ENCODE measurements at places on chromosomes 2 and 18.

DNA sequence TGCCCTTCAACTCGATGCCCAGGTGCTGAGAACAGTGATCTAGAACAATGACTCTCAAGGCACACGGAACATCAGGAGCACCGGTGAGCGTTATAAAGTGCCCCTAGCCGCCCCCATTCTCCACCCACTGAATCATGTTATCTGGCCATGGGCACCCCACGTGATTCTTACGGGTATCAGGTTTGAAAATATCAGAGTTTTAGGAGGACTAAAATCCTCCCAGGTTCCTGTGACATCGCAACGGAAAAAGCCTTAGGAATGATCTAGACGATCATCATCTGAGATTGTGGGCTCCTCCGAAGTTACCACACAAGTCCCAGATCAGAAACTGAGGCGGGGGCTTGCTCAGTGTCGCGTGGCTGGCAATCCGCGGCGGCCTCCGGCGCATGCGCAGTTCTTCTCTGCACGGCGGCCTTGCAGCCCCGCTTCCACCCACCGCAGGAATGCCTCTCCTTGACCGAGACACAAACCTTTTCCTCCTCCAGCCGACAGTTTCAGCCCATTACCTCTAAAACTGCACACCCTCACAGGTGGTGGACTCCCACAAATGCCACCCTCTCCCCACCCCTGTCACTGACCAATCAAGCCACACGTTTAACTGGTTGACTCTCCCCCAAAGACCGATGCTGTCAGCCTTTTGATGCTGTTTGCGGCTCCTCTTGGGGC is 5.8 kb upstream of the MRPL33 start:
- no peak for ATAC-seq

GRCh38 chr18:59469463-59470180 is 110.6 kb upstream of the LMAN1 start:
- ATAC-seq = no peak

GRCh38 chr2:203737360-203737759 is 30.9 kb downstream of the CD28 start:
- no peak for ATAC-seq

DNA sequence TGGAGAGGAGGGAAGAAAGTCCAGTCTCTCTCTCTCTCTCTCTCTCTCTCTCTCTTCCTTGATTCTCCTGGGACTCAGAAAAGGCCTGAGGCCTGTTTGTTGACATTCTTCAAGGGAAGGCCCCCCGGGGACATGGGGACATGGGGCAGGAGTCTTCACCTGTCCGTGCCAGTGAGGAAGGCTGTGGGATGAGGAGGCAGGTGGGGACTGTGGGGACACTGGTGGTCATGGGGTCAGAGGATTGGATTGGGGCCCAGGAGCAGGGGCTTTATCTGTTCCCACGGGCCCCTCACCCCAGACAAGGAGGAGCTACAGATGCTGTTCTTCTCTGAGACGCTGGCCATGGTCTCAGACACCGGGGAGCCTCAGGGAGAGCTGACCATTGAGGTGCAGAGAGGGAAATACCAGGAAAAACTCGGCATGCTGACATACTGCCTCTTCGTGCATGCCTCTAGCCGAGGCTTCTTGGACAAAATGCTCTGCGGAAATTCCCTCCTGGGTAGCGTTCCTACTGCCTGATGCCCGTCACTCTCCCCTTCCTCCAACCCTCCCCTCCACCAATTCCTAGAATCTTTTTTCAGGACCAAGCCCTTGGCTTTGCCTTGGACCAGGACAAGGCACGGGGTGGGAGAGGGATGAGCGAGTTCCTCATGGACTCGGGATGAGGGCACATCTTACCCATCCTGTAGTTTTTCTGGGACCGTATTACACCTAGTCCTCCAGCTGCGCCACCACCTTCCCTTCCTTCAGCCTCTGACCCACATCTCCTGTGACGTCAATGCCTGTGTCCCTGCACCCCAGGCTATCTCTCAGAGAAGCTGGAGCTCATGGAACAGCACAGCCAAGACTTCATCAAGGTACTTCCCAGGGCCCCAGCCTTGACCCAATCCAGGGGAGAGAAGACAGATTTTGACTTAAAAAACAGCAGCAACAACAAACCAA is 850 bp downstream of the CATIP start:
- ATAC-seq = no peak

GRCh38 chr18:34604591-34604990 is 105.5 kb upstream of the DTNA start:
- no peak for ATAC-seq

DNA sequence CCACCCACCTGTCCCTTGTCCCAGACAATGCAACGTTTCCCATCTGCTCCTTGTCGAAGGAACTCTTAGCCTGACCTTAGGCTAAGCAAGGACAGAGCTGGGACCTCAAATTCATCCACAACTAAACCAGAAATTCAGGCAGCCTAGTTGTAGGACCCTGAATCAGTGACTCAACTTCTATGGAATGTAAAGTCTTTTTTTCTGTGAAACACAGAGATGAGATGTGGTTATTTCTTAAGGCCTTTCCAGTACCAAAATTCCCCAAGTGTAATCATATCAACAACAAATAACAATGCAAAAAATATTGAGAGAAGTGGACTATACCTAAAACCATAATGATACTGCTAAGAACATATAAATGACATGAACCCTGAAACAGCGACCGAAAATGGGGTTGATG is 46.7 kb downstream of the EN1 start:
- no peak for ATAC-seq

GRCh38 chr2:125167152-125167551 is 1142.1 kb downstream of the CNTNAP5 start:
- no peak for ATAC-seq

GRCh38 chr2:69031466-69031865 is 18.5 kb downstream of the ANTXR1 start:
- ATAC-seq = no peak

DNA sequence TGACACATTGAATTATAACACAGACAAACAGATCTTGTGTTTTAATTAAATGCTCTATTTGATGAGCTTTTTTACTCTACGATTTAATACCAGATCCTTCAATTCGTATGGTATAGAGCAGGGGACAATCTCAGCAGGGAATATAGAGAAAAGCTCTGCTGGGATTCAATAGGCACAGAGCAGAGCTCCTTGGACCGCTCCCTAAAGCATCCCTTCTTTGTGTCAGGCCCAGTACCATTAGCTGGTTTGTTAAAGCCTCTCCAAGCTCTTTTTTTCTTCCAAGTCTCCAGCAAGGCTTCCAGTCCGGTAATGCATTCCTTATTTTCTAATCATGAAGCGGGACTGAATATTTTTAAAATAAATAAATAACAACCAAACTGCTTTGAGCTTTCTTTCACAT is 466.0 kb downstream of the NR4A2 start:
- ATAC-seq = no peak

DNA sequence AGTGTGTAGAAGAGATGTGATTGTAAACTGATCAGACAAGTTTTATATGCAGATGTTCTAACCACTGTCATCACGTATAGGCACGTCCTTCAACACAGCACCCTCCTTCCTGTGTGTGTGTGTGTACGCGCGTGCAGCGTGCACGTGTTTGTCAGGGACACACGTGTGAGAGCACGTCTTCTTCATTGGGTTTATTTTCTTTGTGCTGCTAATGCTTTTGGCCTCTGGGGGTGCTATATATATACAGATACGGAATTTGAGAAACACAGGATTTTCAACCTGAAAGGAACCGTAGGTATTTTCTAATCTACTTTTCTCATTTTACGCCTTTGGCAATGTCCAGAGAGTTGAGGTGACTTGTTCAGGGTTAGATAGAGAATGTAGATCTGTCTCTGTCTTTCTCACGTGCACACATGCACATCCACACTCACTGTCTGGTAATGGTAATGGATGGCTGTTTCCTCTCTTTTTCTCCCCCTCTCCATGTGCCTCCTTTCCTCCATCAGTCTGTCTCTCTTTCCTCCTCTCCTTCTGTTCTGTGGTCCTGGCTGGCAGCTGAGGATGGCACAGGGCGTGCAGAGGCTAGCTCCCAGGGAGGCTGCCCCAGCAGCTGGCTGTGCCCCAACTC is 13.4 kb upstream of the CELF4 start:
- no peak for ATAC-seq

DNA sequence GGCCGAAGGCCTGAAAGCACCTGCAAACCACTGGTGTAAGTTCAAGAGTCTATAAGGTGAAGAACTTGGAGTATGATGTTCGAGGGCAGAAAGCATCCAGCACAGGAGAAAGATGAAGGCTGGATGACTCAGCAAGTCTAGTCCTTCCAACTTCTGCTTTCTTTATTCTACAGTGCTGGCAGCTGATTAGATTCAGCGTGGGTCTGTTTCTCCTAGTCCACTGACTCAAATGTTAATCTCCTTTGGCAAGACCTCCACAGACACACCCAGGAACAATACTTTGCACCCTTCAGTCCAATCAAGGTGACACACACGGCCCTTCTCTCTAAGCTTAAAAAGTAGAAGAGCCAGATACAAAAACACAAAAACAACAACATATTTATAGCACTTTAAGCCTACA is 43.4 kb downstream of the NMS start:
- ATAC-seq = no peak

- ATAC-seq = no peak
Observed at GRCh38 chr18:32875625-32876024, 102.8 kb upstream of the KLHL14 start.

DNA sequence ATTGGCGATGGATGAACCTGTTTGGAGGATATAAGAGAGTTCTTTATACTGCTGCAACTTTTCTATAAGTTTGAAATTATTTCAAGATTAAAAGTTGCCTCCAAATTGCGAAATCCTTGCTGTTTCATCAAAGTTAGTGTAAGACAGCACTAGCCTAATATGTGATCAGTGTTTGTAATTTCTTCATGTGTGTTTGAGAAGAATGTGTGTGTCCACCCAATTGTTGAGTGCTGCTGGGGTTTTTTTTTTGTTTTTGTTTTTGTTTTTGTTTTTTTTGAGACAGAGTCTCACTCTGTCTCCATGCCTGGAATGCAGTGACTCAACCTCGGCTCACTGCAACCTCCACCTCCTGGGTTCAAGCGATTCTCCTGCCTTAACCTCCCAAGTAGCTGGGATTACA is 33.4 kb downstream of the CDK15 start:
- no peak for ATAC-seq

- ATAC-seq = no peak
Observed at GRCh38 chr18:26228562-26229260, 2.5 kb downstream of the TAF4B start.

- ATAC-seq = no peak
Observed at GRCh38 chr2:137369106-137369505, 595.2 kb upstream of the HNMT start.

DNA sequence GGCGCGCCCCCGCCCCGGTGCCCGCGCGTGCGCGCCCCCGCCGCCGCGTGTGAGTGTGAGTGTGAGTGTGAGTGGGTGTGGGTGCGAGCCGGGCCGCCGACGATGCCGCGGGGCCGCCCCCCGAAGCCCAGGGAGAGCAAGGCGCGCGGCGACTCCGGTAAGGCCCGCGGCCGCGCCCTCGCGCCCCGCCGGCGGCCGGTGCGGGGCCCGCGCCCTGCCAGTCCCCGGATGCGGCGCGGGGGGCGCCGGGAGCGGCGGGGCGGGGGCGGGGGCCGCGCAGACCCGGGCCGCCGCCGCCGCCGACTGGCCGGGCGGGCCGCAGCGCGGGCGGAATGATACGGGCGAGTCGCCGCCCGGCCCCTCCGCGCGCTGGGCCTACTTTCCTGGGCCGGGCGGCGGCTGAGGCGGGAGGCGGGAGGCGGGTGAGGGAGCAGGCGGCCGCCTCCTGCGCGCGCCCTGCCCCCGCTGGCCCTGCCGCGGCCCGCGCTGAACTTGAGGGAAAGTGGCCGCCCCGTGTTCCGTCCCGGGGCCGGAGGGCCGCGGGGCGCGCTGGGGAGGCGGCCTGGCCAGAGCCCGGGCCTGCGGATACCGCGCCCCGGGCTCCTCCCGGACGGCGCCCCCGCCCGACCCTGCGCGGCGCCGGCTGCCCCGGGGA is at the start of gene ZNF236:
Gene ZNF236 (plus strand): TSS at position 52 of the 655 bp plus-strand sequence. CDS start 51 bp downstream, at position 103.
- peak; percentile 64 for ATAC-seq

DNA sequence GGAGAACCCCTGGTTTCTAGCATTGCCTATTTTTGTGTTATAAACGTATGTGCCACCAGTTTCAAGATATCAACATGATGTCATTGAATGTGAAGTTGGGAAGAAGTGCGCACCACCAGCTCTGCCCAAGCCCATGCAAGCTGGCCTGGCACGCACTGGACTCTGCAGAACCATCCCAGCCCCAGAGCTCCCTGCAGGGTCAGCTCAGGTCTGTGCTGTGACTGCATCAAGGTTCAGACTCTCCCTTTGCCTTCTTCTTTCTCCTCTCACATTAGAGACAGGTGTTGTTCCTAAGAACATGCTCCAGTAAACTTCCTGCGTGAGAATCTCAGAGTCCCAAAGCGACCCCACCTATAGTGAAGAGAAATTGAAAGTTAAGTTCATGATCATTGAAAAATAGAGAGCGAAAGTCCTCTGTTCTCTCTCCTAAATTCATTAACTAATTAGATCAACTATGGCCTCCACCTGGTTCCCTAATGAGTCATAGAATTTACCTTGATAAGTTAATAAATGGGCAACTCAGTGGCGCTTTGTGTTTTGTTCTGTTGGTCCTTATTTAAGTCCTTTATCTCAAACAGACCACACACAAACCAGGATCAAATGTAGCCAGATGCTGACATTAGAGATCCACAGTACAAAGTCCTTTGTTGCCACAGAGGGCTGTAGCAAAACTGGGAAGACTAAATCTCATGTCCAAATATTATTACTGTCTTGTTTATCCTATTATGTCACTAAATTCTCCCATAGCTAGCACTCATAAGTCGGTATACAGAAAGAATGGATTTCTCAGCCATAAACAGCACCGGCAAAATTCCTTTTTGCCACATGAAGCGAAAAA is 432.3 kb downstream of the STK39 start:
- no peak for ATAC-seq

All from SK-N-SH treated with all-trans-retinoic acid at 6 μM for 48 hours (cell line).